ENCODE measurements at places on chromosomes 2 and 18.

DNA sequence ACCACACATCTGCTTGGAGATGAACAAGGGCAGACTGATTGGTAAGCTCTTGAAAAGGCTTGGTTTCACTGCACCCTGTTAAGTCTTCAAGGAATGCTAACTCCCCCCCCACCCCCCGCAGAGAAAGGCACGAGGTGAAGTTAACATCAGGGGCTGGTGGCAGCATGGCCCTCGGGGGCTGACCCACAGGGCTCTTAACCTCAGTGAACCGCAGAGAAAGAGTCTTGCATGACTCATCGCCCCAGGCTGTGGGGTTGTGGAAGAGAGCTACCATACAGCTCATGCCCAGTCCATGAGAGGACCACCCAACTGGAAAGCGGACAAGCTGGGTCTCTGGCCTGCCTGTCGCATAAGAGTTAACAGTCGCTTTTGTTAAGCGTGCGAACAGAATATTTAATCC lies 10.6 kb upstream of the CEP68 start:
- no peaks in the 10 kb centered on the region for H3K27me3 ChIP-seq
- no peaks in the 10 kb centered on the region for H3K4me1 ChIP-seq
- H3K27ac ChIP-seq = no peak overlapping the region
- H3K36me3 ChIP-seq = peaks cover 10% of the 10 kb centered on the region
- no peak for DNase-seq
- no peak overlapping the region for H3K4me3 ChIP-seq

GRCh38 chr18:58975296-58975695 lies 110.6 kb downstream of the ZNF532 start:
- peak overlapping the region; percentile 6 for H3K27ac ChIP-seq
- H3K27me3 ChIP-seq = no peaks in the 10 kb centered on the region
- H3K4me3 ChIP-seq = no peak overlapping the region

GRCh38 chr18:32391126-32391525 lies 79.6 kb downstream of the GAREM1 start:
- H3K4me3 ChIP-seq = no peak overlapping the region
- DNase-seq = no peak
- no peaks in the 10 kb centered on the region for H3K27me3 ChIP-seq
- peaks cover 17% of the 10 kb centered on the region for H3K4me1 ChIP-seq

GRCh38 chr2:226312155-226312554 lies 487.5 kb downstream of the IRS1 start:
- no peak for DNase-seq
- no peaks in the 10 kb centered on the region for H3K4me1 ChIP-seq
- no peak overlapping the region for H3K4me3 ChIP-seq
- H3K27me3 ChIP-seq = no peaks in the 10 kb centered on the region
- H3K36me3 ChIP-seq = no peaks in the 10 kb centered on the region

- H3K36me3 ChIP-seq = peaks cover 13% of the 10 kb centered on the region
- H3K4me3 ChIP-seq = no peak overlapping the region
- H3K4me1 ChIP-seq = no peaks in the 10 kb centered on the region
- H3K27me3 ChIP-seq = no peaks in the 10 kb centered on the region
Measured at GRCh38 chr2:25437881-25438662, 96.3 kb upstream of the DNMT3A start.

GRCh38 chr18:25251068-25251467 lies 100.9 kb downstream of the ZNF521 start:
- H3K27ac ChIP-seq = no peak overlapping the region
- H3K27me3 ChIP-seq = no peaks in the 10 kb centered on the region
- H3K36me3 ChIP-seq = no peaks in the 10 kb centered on the region
- no peak for DNase-seq
